Fibroblast of skin of scalp (primary cell): ENCODE measurements at places on chromosomes 5 and 9.

DNA sequence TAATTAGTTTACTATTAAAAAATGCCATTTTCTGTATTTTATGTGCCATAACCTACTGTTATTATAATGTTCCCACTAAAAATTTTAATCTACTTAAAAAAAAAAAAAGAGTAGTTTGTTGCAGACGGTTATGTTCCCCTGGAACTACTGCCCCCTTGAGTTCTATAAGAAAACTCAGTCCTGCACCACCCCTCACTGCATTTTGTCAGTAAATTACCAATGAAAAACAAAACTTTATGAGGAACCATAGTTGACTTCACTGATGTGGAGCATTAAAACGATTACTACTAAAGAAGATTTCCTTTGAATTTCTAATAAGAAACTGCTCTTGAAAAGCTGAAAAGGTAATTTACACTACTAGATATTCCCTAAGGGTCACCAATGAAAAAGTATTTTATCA, 288.7 kb downstream of the FBXL17 start:
- peak; percentile 43 for DNase-seq

GRCh38 chr9:122370869-122371755, at the start of gene PTGS1:
TSS of gene PTGS1 (plus strand) at chr9:122371024. CDS start at chr9:122371085, 61 bp downstream.
- no peak for DNase-seq

DNA sequence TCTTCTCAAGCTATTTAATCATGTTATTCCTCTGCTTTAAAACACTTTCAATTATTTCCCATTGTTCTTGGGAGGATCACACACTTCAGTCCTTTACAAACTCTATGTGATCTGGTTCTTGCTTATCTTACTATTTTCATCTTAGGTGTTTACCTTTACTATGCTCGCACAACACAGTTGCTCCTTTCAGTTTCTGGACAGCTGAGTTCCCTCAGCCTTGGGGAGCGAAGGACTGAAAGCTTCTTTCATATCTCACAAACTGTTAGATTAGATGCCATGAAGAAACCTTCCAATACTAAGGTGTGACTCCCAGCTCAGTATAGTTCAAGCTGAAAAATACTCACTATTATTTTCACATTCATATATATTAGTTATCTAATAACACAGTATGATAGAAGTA, 117.9 kb downstream of the CDC42SE2 start:
- DNase-seq, result no peak

- DNase-seq, result no peak
Observed at GRCh38 chr9:112647596-112647995, 70.3 kb downstream of the INIP start.

GRCh38 chr5:135161221-135161620, 127.2 kb upstream of the PITX1 start:
- no peak for DNase-seq

DNA sequence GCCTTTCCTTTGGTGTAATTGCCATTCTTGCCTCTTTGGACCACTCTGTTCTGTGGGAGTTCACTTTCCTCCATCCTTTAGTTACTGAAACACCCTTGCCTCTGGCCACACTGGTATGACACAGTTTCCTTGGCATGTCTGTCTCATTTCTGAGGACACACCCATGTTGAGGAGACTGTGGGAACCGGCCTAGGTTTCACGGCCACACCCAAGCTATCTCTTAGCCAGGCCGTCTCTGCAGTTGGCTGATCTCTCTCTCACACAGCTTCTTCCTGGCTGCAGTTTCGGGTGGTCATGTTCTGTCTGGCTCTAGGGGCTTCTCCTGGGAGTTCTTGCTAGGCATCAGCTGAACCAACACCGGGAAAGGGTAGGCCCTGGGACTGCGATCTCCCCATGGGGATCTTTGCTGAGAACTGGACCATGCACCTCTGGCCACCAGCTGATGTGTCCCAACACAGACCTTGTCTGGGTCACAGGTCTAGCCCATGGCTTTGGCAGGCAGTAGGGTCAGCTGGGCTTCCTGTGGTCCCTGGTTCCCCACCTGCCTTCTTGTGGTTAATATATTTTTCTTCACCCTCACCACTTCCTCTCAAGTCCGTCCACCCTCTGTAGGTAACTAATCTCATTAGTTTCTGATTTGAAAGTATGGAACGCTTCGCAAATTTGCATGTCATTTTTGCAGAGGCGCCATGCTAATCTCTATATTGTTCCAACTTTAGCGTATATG, 24.9 kb downstream of the ARHGEF37 start:
- peak; percentile 89 for DNase-seq

GRCh38 chr5:181255276-181255675, 5.7 kb downstream of the TRIM52 start:
- no peak for DNase-seq

DNA sequence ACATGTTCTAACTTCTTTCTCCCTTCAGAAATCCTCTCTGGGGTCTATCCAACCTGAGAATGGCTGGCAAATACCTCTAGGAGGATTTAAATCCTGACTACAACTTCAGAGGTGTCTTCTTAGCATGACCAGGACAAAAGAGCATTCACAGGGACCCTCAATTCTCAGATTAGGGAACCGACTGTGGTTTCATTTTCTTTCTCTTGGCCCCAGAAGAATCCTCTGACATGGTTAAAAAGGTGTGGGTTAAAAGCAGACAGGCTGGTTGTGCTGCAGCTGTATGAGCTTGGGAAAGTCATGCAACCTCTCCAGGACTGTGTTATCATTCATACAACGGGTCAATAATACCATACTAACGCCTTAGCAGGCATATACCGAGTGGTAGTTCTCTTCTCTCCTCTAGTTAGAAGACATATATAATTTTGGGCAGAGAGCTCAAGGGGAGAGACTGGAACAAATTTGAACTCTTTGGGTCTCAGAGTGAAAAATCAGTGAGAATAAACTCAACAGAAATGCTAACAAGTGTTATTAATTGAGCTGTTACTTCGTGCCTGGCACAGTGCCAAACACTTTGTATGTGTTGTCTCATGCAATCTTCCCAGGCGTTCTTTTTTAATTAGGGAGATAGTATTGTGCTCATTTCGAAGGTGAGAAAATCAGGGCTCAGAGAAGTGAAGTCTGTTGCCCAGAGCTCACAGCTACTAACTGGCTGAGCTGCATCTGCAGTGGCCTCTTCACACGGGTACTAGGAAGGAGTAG, 35.2 kb downstream of the INSYN2B start:
- DNase-seq, result peak; percentile 40

GRCh38 chr5:156379206-156379605, 52.2 kb downstream of the SGCD start:
- DNase-seq, result peak; percentile 69

GRCh38 chr5:177957241-177957640, 38.8 kb downstream of the PROP1 start:
- no peak for DNase-seq

- DNase-seq, result no peak
Observed at GRCh38 chr5:114435885-114436299, 74.0 kb downstream of the KCNN2 start.

- peak; percentile 27 for DNase-seq
Observed at GRCh38 chr5:14245132-14245925, 102.2 kb downstream of the TRIO start.

DNA sequence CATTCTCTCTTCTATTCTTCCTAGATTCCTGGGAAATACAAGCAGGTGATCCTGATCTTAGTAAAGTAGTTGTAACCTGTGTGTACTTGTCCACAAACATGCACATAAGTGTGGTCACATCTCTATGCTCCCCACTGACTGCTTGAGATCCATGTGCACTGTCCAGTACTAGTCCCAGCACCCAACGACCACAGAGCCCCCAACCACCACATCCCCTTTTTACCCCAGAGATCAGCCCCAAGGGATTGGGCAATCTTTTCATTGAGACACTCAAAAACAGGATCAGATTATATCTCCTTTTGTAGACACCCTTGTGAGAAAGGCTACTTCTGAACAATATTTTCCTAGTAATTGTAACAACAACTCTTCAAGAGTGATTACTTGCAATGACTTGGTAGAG, 240.6 kb downstream of the ACTL7B start:
- no peak for DNase-seq

GRCh38 chr5:52748590-52748989, 39.1 kb upstream of the ITGA1 start:
- no peak for DNase-seq

- peak; percentile 19 for DNase-seq
Observed at GRCh38 chr9:116693233-116693731, 6.2 kb downstream of the TRIM32 start.

DNA sequence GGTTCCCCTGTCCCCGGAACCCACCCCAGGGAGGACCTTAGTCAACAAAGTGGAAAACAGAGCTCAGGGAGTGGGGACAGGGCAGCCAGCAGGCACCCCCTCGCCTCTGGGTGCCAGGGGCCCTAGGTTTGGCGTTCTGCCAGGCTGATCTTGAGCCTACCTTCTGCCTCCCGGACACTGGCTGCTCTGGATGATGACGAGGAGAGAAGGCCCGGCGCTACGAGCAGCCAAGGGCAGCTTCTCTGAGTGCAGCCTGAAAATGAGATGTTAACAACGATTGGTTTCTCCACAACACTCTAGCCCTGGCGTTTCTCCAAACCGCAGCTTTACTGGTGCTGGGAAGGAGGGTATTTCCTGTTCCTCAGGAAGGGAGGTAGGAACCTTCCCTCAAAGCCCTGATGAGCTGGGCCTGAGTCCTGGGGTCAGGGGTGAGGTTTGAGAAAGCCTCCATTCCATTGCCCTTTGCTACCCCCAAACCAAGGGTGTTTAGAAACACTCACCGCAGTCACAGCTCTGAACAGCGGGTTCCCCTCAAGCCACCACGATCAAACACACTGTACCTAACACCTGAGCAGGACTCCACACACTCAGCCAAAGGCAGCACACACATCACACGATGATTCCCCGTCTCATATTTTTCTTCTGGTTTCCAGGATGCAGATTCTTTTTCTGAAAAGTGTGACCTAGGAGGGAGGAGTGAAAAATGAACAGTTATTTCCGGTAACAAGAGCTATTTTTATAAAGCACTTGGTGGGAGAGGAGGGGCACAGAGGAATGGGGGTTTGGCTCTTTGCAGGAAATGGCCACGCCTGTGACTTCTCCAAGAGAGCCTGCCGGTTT, at the start of gene STING1:
Gene STING1 (minus strand): TSS at position 709 of the 840 bp plus-strand sequence. CDS start 1,054 bp downstream, outside the sequence.
- peak; percentile 97 for DNase-seq

DNA sequence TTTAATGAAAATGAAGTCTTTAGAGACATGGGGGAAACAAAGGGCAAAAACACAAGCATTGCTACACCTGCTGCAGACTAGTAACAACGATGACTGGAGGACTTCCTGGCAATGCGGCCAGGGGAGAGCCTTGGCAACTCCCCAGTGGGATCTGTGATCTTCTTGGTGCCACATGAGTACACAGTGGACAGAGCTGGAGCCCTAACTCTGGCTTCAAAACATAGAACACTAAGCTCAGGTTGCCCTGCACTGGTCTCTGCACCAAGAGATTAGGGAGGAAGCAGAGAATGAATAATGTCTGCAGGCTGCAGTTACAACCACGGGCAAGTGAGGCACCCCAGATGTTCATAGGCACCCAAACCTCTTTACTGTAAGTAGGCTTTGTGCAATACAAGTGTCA, 91.1 kb downstream of the MRPS27 start:
- no peak for DNase-seq

- no peak for DNase-seq
Observed at GRCh38 chr9:130263601-130264413, 1.8 kb upstream of the HMCN2 start.

GRCh38 chr5:90949469-90950358, 391.1 kb downstream of the ADGRV1 start:
- DNase-seq, result no peak

GRCh38 chr5:124420952-124421351, 325.5 kb downstream of the ZNF608 start:
- no peak for DNase-seq

DNA sequence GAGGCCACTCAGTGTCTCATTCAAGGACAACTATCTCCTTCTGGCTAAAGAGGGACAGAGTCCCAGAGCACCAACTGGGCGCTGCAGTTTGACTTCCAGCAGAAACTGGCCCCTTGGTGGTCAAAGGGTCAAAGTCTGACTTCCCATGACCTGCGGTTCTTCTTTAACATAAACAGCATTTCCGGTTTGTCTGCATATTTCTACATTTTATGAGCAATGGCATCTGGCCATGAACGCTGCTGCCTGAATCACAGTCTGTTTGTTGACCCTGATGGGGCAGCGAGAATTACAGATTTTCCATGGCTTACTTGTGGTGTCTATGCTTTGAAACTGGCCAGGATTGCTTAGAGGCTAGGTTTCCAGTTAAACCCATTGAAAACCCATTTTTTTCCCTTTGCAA, 1.3 kb downstream of the TNFSF15 start:
- peak; percentile 66 for DNase-seq

- peak; percentile 60 for DNase-seq
Observed at GRCh38 chr5:135193213-135194125, 159.4 kb upstream of the PITX1 start.

- peak; percentile 32 for DNase-seq
Observed at GRCh38 chr9:12770261-12770660, 4.6 kb upstream of the LURAP1L start.

- no peak for DNase-seq
Observed at GRCh38 chr5:127097278-127097677, 24.0 kb upstream of the C5orf63 start.

- no peak for DNase-seq
Observed at GRCh38 chr9:36135741-36136271, 727 bp upstream of the GLIPR2 start.

GRCh38 chr9:34550681-34551270, 28.0 kb upstream of the ENHO start:
- no peak for DNase-seq

DNA sequence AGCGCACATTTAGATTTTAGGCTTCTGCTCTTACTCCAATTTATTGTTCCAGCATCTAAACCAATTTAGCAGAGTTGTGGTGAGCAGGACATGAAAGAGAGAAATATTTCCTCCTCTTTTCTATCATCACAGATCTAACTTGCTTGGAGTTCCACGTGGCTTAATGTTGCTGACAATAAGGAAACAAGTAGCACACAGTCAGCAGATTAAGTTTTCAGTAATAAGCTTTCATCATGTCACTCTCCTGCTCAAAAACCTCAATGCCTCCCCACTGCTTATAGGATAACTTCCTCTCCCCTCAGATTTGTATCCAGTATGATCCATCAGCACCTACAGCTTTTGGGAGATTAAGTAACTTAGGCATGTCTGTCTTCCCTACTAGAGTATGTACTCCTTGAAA, 10.4 kb upstream of the SSBP2 start:
- DNase-seq, result no peak

DNA sequence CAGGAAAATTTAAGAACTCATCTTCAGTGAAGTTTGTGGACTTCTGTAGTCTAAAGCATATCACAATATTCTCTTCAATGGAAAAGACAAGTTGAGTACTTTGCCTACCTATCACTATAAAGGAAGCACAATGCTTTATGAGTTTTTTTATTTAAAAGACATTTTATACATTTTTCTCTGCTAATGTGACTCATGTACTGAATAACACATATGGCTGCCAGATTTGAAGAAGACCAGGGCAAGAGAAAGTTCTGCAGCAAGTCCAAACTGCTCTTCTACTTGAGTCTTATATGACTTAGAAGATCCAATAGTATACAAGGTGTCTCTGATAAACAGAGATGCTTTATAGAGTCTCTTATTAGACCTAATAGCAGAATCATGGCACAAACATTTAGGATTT, 978.4 kb downstream of the TLE4 start:
- DNase-seq, result no peak

- DNase-seq, result peak; percentile 84
Observed at GRCh38 chr5:9712506-9712905, 82.4 kb upstream of the TAS2R1 start.
